Omental fat pad (tissue), 4 donors: ENCODE measurements at places on chromosomes 1 and 21. TPM values are rescaled to one million over a fixed set of nuclear protein-coding genes. Genes with fewer than 3 reads are reported as not detected.

MSTO1 gene
- total RNA-seq = 50.9 TPM

CHI3L2 gene
- total RNA-seq = 3.9 TPM

- no peak for DNase-seq
Measured at GRCh38 chr1:18874600-18874999, 15.1 kb upstream of the TAS1R2 start.

GRCh38 chr1:207003210-207003609, 29.3 kb downstream of the C1orf116 start:
- no peak for DNase-seq
